ENCODE measurements at places on chromosomes 6 and 20.
A peak's percentile ranks its signal among the peaks of the same experiment; 100 is the strongest.

DNA sequence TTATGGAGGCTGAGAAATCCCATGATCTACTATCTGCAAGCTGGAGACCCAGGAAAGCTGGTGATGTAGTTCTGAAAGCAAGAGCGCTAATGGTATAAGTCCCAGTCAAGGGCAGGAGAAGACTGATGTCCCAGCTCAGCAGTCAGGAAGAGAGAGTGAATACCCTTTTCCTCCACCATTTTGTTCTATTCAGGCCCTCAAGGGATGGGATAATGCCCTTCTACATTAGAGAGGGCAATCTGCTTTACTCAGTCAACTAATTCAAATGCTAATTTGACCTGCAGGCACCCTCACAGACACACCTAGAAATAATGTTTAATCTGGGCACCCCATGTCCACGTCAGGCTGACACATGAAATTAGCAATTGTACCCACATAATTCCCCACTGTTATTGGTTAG lies 10.8 kb upstream of the FYN start:
- no peak for DNase-seq

- DNase-seq, result no peak
Measured at GRCh38 chr20:37294262-37294981, 5.0 kb downstream of the MANBAL start.

DNA sequence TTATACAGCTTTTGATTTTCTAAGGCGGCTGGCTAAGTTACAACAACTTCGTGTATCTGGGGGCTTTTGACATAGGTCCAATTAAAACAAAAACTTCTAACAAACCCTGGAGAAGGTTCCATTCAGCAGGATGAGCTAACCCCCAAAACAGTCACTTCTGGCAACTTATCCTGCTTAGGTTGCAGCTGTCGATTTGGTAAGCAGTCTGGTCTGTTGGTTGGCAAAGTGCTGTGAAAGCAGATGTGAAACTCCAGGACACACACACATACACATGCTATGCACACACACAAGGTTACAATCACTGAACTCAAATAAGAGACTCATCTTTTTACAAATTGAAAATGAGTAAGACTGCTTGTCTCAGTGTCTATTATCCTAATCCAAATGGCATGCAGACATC lies 119.0 kb upstream of the STMND1 start:
- DNase-seq, result no peak

GRCh38 chr20:40274912-40275533 lies 414.0 kb downstream of the MAFB start:
- DNase-seq, result no peak

- DNase-seq, result no peak
Measured at GRCh38 chr20:53767206-53767930, 173.7 kb upstream of the ZNF217 start.

DNA sequence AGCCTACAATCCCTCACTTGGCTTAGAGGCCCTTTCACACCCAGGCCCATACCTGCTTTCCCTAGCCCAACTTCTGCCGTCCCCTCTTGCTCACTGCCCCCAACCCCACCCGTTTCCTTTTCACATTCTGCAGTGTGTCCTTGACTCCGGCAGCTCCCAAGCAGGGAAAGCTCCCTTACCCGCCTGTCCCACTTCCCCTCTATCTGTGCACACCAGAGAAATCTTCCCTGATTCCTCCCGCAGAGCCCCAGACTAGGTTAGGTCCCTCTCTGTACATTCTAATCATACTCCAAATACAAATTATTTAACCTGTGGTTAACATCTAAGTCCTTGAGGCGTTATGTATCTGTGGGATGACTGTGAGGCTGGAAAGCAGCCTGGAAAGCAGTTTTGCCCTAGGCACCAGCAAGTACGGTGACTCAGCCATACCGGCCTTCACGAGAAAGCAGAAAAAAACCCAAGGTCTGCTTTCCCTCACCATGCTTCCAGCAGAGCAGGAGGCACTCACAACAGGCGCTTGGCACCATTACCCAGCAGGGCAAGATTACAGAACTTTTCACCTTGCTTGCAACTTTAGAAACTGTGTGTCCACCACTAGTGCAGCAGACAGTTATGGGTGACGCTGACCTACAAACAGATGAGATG lies 22.3 kb downstream of the ELOVL5 start:
- DNase-seq, result no peak

DNA sequence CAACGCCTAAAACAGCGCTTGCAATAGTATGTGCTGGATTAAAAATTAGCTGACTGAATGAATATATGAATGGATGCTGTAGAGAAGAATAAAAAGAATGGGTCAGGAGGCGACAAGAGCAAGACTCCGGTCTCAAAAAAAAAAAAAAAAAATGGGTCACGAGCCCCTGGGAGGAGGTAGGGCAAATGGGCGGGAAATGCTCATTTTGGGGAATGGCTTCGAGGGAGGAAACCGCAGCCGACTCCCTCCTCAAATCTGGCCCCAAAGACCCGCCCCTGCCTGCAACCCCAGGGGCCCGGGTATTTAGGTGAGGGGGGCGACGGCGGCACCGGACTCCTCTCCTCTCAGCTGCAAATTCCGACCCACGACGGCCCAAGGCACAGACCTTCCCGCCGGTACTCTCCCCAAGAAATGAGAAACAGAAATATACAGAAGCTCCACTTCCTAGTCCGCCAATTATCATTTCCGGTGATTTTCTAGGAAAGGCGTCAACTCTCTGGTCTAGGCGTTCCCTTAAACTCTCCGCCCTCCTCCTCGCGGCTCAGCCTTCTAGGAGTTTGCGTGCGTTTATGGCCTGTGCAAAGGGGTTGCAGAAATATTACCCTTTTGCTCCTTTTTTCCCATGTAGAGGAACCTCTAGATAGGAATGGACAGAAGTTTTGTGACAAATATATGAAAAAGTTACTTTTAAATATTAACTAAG lies at the start of gene ZNF311:
ZNF311 (minus strand) TSS at position 133 of the 703 bp plus-strand sequence. CDS start 1,361 bp downstream, outside the sequence.
- peak; percentile 43 for DNase-seq

GRCh38 chr6:134413241-134413643 lies 95.3 kb upstream of the SGK1 start:
- no peak for DNase-seq

DNA sequence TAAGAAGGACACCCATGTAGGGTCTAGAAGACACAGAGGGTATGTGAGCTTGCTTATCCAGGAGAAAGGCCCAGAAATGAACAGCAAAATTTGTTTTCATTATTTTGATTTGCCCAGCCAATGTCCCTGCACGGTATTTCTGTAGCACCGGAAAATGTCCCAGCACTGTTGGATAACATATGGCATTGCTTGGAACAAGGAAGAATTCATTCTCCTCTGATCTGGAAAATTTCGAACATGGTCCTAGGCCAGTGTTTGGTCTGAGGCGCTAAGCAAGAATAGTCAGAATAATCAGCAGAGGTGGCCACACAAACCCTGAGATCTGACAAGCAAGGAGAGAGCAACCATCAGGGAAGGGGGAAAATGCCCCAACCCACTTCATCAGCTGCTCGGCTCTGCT lies 26.6 kb downstream of the ROS1 start:
- DNase-seq, result no peak

DNA sequence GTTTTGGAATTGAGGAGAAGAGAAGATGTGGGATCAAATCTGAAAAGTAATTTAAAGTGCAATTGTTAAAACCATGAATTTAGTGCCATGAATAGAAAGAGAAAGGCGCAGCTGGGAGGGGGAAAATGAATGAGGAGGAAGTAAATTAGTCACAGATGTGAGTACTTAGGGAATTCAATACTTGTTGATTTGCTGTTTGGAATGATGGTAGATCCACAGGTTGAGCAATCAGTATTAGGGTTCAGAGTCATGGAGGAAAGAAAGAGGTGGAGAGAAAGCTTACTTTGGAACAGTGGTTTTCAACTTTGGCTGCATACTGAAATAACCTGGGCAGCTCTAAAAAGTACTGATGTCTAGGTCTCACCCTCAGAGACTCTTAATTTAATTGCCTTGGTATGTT lies 229.7 kb upstream of the ASCC3 start:
- DNase-seq, result no peak

- no peak for DNase-seq
Measured at GRCh38 chr20:41304002-41304401, 13.5 kb downstream of the ZHX3 start.

- DNase-seq, result no peak
Measured at GRCh38 chr6:3910106-3910663, 61.0 kb downstream of the FAM50B start.

GRCh38 chr6:35728683-35729678 lies 7.9 kb upstream of the ARMC12 start:
- DNase-seq, result peak; percentile 45

GRCh38 chr20:41174782-41175181 lies 37.4 kb downstream of the PLCG1 start:
- peak; percentile 3 for DNase-seq

GRCh38 chr6:56933650-56934049 lies 21.3 kb upstream of the BEND6 start:
- DNase-seq, result no peak

GRCh38 chr6:56659721-56660380 lies 17.2 kb upstream of the DST start:
- DNase-seq, result no peak

GRCh38 chr6:57159127-57159526 lies 13.0 kb upstream of the BAG2 start:
- no peak for DNase-seq

All from activated naive CD4-positive, alpha-beta T cell treated with anti-CD3 and anti-CD28 coated beads, Interleukin-2, amount 50 U/mL, for 16 hours (primary cell).